ENCODE measurements at places on chromosomes 1 and 21.

- DNase-seq = no peak
Measured at GRCh38 chr1:231340328-231341013, 2.4 kb downstream of the SPRTN start.

GRCh38 chr1:77781683-77782082, 2.2 kb downstream of the MIGA1 start:
- no peak for DNase-seq

GRCh38 chr21:45255381-45256020, 32.2 kb downstream of the POFUT2 start:
- no peak for DNase-seq

DNA sequence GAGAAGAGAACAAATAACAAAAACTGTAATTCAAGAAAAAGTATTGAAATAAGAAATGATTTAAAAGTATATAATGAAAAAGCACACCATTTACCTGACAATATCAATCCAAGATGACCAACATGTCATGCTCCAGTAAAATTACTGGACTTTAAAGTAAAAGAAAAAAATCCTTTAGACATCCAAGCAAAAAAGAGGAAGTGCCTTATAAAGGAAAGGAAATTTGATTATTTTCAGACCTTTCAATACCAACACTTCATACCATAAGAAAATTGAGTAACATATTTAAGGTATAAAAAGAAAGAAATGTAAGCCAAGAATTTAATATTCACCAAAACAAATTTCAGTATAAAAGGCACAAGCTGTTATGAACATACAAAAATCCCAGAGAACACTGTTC, 46.2 kb upstream of the SSX2IP start:
- no peak for DNase-seq

GRCh38 chr1:200257235-200257634, 152.6 kb downstream of the ZNF281 start:
- DNase-seq = no peak

- DNase-seq = no peak
Measured at GRCh38 chr1:61132645-61133334, 50.4 kb downstream of the NFIA start.

DNA sequence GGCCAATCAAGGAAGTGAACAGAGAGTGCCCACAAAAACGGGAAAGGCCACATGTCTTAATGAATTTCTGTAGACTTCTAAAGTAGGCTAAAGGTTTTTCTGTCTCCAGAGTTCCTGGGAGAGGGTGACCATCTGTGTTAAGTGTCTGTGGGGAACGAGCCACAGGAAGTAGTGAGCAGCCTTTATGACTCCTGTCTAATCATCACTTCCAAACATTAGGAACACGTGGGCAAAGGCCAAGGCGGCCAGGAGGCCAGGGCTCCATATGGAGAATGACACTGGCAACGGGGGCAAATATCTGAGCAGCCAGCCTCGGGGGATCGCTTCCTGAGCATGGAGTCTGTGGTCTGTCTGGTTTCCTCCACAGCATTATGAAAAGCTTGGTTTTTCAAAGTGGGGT, 7.1 kb downstream of the FAM89A start:
- DNase-seq = no peak

DNA sequence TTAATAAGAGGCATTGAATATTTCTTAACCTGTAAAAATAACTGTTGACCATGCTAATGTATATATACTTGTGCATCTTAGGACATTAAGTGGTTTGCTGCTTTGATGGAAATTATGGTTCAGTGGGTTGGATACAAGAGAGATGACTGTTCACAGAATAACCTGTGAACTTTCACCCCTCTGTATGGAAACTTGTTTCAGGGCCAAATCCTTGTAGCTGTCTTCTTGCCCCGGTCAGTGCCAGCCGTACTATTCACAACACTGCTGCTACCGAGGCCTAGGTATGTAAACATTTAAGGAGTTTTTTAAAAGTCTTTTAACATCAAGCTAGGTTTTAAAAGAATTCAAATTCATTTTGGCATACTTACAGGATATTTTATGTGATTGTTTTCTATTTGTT, 16.1 kb downstream of the DONSON start:
- DNase-seq = no peak

DNA sequence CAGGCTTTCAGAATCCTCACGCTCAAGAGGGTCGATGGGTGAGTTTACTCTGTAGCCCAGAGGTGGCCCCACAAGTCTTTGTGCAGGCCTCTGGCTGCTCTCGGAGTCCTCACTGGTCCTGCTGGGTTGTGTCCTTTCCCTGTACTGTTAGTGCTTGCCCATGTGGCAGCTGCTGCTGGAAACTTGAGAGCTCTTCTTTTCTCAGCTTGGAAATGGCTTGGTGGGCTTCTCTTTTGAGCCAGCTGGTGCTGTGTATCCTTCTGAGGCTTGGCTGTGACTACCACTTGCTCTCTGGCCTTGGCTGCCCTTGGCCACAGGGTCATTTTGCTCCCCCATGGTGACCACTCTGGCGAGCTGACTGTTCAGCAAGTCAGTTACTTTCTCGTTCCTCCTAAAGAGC, 82.2 kb upstream of the LMO4 start:
- DNase-seq = no peak

DNA sequence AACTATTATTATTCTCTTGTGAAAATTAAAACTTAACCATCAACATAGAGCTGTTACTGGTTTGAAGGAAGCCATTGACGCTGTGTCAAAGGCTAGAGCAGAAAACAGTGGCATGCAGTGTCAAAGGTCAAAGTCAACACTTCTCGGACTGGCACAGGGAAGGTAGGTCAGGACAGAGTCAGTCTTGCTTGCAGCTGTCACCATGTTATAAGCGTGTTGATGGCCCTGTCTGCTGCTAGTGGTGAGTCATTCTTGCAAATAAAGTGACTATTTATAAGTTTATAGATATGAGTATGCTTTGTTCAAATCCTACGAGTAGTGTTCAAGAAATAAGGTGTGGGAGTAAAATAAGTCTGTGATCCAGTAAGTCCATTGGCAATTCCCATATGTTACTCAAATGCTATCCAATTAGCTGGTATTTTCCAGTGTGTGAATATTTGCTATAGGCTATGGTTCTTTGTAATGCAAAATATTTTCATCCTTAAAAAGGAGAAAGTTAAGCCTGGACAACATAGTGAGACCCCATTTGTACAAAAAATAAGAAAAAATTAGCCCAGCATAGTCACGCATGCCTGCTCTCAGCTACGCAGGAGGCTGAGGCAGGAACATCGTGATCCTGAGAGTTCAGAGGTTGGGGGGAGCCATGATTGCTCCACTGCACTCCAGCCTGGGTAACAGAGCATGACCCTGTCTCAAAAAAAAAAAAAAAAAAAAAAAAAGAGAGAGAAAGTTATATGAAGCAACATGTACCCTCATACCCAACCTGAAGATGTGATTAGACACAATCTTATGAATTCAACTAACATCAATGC, 26.3 kb upstream of the TINAGL1 start:
- no peak for DNase-seq

DNA sequence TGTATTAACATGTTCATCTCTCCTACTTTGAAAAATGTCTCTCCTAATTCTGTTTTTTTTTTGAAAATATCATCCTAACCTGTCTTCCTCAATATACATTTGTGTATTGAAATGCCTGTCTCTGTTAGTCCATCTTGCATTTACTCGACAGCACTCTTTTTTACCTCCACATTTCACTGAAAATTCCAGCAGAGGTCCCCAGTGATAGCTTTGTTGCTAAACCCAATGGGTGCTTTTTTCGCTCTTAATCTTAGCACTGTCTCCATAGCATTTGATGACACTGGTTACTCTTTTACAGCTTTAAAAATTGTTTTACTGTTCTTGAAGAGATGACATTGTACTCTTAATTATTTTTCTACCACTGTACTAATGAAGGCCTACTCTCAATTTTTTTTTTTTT, 10.8 kb downstream of the OSBPL9 start:
- DNase-seq = no peak

- DNase-seq = no peak
Measured at GRCh38 chr1:201230676-201231075, 40.1 kb downstream of the IGFN1 start.

DNA sequence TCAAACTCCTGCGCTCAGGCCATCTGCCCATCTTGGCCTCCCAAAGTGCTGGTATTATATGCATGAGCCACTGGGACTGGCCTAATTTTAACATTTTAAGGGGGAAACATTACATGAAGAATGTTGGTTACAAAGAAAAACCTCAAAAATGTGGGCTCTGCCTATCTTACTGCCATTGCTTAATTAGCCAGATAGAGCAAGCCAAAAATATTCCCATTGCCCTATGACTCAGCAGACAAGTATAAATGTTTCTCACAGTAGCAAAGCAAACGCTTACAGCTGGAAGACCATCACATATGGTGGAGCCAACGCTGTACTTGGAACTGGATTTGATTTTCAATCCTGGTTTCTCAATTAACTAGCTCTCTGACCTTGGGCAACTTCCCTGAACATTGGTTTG, 502.0 kb downstream of the SMYD3 start:
- no peak for DNase-seq

- no peak for DNase-seq
Measured at GRCh38 chr1:192489047-192489446, 86.5 kb upstream of the RGS1 start.

- no peak for DNase-seq
Measured at GRCh38 chr1:200473698-200474371, 64.0 kb upstream of the ZNF281 start.

- no peak for DNase-seq
Measured at GRCh38 chr1:218665221-218665620, 320.1 kb downstream of the TGFB2 start.

- DNase-seq = no peak
Measured at GRCh38 chr1:33004613-33005012, 32.1 kb downstream of the AK2 start.

DNA sequence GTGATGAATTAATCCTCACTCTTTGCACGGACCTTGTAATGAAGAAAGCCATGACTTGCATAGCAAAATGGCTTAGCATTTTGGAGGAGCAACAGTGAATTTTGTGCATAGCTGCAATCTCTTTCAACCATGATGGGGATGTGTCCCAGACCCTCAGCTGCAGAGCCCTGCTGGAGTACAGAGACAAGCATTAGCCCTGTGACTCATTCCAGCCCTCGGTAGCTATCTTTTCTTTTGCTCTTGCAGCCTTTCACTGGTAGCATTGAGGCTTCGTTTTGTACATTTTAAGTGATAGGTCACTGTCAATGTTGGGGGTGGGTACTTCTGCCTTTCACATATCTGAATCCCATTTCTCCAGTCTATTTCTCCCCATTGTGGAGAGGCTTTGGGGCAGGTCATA, 58.4 kb downstream of the SLC35F3 start:
- DNase-seq = no peak

DNA sequence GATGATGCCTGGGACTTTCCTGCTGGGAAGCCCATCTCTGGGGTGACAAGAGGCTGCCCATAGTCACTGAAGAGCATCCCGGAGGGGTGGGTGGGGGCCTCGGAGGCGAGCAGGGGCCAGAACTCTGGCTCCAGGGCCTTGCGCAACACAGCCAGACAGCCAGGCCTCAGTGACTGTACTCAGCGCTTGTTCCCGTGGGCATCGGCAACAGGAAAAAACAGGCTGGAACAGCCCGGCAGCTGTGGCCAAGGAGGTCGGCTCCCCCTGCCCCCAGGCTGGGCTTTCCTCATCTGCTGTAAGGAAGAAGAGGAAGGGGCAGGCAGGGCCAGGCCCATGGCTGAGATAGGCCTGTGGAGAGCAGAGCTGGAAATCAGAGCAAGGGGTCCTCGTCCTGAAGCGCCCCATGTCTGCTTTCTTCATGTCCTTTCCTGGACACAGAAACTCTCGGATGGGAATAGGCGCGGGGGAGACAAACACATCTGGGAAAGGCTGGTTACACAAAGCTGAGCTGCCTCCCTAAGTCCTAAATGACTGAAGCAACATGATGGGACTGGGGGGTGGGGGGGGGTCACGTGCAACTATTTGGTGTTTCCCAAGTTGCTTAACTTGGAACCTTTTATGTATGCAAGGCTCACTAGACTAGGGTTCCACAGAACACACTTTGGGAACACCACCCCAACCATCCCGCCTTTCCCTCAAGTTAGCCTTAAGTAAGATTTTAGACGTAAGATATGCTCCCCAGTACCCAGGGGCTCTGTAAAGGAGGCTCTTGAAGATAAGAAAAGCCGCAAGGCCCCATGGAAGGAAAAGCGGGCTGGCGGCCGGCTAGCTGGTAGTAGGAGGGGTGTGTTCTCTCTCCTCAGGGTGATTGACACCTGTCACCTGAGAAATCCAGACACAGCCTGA, 30.7 kb downstream of the HSPG2 start:
- DNase-seq = no peak

GRCh38 chr1:159943908-159944622, 1.3 kb downstream of the IGSF9 start:
- DNase-seq = no peak

GRCh38 chr21:42389449-42389835, 6.4 kb downstream of the TMPRSS3 start:
- DNase-seq = no peak

DNA sequence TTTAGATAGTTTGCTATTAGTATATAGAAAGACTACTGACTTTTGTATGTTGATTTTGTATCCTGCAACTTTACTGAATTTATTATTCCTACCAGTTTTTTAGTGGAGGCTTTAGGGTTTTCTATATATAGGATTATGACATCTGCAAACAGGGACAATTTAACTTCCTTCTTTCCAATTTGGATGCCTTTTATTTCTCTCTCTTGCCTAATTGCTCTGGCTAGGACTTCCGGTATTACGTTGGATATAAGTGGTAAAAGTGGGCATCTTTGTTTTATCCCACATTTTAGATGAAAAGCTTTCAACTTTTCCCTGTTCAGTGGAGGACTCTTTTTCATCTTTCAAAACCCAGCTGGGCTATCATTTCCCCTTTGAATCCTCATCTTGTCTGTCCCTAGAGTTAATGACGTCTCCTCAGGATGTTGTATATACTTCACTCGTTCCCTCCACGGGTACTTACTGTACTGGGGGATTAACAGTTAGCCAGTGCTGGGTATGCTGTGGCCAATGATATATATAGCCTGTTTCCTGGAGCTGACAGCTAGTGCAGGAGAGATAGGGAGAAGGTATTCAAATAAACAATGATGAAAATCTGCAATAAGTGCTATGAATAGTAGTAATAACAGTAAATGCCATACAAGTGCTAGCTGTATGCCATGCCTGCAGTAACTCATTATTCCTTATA, 9.8 kb downstream of the ACOT11 start:
- no peak for DNase-seq

DNA sequence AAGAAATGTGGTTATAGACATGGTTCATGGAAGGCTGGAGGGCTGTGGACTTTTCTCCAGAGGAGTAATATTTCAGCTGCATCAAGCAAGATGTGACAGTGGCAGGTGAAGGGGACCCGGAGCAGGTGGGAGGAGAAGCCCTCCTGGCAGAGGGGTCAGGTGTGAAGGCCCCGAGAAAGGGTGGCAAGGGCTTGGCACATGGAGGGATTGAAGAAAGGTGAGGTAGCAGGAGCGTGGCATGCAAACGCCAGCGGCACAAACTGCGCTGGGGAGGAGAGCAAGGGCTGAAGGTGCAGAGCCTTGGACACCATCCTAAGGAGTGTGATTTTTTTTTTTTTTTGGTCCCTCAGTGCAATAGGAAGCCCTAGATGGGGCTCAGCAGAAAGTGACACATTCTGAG, 244.6 kb downstream of the TOMM20 start:
- no peak for DNase-seq
